ENCODE measurements at places on chromosomes 11 and 22.

DNA sequence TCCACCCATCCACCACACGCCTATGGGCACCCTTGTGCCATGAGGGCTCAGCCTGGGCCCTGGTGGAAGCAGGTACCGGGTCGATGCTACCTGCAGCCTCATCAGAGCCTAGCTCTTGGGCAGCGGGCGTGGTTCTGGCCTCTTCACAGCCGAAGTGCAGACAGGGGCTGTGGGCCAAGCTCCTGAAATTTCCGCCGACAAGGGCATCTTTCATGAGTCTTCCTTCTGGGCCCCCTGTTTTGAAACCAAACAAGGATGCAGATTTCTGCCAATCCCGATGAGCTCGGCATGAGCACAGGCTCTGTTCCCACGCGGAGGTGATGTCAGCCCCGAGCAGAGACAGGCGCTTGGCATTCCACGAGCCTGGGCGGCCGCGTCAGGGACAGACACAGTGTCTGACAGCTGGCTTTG, 22.6 kb upstream of the MGAT3 start:
- DNase-seq = no peak

GRCh38 chr22:50627642-50628542, at the start of gene ARSA:
Gene ARSA (minus strand): TSS chr22:50628152. CDS start chr22:50627779, 373 bp downstream.
- peak; percentile 76 for DNase-seq

- DNase-seq = no peak
These were observed 46.9 kb downstream of the C11orf71 start for GRCh38 chr11:114353443-114353842.

DNA sequence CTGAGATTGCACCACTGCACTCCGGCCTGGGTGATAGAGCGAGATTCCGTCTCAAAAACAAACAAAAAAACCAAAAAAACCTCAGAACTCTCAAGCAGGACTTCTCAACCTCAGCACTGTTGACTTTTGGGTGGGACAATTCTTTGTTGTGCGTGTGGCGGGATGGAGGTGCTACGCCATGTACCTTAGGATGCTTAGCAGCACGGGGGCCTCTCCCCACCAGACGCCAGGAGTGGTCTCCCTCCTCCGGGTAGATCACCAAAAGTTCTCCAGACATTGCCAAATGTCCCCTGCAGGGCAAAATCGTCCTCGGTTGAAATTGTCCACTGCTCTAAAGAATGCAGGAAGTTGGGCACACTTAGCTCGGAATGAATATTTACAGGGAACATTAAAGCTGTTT, 26.9 kb upstream of the ATXN10 start:
- no peak for DNase-seq

GRCh38 chr11:131025020-131025419, 108.7 kb upstream of the SNX19 start:
- DNase-seq = no peak

GRCh38 chr11:70142221-70142875, 60.7 kb upstream of the FADD start:
- no peak for DNase-seq

DNA sequence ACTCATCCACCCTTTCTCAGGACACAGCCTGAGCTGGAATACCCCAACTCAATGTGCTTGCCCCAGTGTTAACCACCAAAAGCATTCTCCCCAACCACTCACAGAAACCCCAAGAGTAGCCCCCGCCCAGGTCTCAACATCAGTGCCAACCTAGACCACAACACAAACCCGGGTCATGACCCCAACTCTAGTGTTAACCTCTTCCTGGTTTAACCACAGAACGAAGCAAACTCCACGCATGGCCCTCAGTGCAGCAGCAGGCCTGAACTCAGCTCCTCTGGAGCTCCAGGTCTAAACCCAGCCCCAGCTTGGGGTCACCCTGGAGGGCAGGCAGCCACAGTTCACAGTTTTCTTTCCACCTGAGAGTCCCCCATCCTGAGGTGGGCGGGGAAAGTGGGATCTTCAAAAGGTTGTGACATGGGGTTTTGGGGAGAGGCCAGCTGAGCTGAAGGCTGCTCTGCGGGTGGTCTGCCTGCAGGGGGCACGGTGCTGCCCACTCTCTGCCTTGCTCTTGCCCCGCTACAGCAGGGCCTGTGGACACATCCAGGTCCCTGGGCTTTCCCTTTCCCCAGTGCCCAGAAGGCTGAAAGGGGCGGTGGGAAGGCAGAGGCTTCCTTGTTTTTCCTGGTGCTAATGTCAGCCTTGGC, 37.9 kb downstream of the NECTIN1 start:
- DNase-seq = peak; percentile 14

DNA sequence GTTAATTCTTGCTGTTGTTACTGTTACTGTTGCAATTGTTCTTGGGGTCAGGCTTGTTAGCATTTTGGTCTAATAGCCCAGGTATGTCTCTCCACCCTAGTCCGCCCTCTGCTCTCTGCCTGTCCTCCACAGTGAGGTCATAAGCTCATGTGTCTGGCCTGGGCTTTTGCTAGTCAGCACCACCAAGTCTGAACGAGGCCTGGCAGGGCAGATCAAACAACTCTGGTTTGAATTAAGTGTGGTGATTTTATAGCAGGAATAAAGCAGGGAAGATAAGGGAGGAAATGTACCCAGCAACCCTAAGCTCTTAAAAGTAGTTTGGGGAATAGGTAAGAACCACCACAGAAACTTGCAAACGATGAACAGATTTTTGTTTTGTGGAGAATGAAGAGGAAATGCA, 98.7 kb downstream of the ABTB2 start:
- no peak for DNase-seq

- no peak for DNase-seq
These were observed 36.4 kb downstream of the WEE1 start for GRCh38 chr11:9609841-9610240.

- no peak for DNase-seq
These were observed 113.8 kb upstream of the SORL1-AS1 start for GRCh38 chr11:121566279-121567168.

DNA sequence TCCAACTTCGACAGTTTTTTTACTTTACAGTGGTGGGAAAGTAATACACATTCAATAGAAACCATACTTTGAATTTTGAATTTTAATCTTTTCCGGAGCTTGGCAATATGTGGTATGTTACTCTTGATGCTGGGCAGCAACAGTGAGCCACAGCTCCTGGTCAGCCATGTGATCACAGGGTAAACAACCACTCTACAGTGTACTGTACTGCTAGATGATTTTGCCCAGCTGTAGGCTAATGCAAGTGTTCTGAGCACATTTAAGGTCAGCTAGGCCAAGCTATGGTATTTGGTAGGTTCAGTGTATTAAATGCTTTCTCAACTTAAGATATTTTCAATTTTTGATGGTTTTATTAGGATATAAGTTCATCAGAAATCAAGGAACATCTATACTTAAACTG, 48.7 kb upstream of the GRIK4 start:
- no peak for DNase-seq

- no peak for DNase-seq
These were observed 8.4 kb upstream of the CCKBR start for GRCh38 chr11:6251120-6251733.

- no peak for DNase-seq
These were observed 14.1 kb downstream of the SYN3 start for GRCh38 chr22:33044112-33044511.

DNA sequence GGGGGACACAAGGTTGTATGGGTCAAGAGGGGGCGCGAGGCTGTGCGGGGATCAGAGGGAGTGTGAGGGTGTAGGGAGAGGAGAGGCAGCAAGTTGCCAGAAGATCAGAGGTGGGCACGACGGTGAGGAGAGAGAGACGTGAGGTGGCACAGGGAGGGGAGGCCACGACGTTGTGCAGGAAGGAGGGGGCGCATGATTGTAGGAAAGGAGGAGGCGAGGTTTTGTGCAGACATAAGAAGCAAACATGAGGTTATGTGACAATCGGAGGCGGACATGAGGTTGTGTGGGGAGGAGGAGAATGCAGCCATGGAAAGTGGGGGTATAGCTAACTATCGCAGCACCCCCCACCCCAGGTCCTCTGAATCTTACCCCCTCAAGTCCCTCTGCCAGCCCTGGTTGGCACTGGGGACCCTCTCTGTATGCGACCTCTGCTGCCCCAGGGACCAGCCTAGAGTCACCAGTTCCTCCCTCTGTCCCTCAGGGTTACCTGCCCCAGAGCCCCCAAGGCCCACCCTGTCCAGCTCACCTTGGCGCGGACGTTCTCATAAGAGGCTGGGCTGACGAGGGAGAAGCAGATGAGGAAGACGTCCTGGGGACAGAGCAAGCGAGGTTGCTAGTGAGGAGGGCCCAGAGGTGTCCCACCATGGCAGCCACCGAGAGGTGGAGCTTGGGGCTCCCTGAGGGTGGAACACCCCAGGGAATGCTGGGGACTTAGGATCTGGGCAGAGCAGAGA, 12.5 kb downstream of the RAC2 start:
- DNase-seq = peak; percentile 68

- DNase-seq = peak; percentile 89
These were observed at the start of gene CSTF3 for GRCh38 chr11:33161120-33162005. Gene CSTF3 (minus strand): TSS chr11:33161480. CDS start chr11:33161325, 155 bp downstream.

GRCh38 chr11:15761235-15761634, 595.1 kb downstream of the SOX6 start:
- no peak for DNase-seq

- no peak for DNase-seq
These were observed 17.6 kb downstream of the SPCS2 start for GRCh38 chr11:74966651-74967050.

DNA sequence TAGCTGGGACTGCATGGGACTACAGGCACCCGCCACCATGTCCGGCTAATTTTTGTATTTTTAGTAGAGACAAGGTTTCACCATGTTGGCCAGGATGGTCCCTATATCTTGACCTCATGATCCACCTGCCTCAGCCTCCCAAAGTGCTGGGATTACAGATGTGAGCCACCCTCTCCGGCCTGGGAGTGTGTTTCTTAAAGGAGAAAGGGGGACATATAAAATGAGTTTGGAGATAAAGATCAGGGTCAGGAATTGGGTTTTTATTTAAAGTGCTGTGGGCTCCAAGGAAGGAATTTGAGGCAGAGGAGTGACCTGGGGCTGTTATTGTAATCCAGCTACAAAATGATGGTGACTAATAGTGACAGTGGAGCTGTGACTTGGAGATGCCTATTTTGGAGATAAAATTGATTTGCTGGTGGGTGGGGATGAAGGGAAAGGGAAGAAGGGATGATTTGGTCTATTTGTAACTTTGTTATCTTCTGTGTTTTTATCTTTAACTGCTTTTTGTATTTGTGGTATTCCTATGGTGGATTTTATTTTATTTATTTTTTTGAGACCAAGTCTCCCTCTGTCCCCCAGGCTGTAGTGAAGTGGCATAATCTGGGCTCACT, 5.0 kb downstream of the CRKL start:
- DNase-seq = no peak

DNA sequence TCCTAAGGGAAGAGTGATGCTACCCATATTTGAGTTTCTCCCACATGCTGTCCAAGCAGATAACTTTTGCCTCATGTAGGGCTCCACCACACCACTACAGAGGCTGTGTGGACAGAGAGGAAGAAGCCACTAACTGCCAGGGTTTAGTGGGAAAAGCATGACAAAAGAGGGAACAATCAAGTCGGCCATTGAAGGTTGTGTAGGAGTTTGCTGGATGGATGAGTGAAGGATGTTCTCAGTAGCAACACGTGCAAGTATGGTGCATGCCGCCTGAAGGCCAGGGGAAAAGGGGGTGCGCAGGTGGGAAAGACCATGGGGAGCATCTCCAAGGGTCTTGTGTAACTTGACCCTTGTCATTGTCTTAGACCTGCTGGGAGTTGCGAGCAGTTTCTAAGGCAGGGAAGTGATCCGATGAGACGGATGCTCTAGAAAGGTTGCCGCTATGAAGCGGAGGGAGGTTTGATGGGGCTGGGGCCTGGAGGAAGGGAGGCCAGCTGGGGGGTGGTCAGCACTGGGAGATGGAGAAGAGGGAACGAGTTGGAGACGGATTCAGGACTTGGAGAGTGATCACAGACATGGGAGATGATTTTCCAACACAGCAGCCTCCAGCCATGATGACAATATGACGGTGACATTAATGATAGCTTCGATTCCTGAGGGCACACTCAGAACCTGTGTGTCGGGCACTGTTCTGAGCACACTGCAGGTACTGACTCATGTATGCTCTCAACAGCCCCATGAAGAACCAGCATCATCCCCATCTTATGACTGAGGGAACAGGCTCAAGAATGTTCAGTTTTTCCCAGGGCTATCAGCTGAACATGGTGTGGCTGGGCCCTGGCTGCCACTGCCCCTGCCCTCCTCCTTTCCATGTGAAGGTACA, 53.7 kb downstream of the CD6 start:
- no peak for DNase-seq

DNA sequence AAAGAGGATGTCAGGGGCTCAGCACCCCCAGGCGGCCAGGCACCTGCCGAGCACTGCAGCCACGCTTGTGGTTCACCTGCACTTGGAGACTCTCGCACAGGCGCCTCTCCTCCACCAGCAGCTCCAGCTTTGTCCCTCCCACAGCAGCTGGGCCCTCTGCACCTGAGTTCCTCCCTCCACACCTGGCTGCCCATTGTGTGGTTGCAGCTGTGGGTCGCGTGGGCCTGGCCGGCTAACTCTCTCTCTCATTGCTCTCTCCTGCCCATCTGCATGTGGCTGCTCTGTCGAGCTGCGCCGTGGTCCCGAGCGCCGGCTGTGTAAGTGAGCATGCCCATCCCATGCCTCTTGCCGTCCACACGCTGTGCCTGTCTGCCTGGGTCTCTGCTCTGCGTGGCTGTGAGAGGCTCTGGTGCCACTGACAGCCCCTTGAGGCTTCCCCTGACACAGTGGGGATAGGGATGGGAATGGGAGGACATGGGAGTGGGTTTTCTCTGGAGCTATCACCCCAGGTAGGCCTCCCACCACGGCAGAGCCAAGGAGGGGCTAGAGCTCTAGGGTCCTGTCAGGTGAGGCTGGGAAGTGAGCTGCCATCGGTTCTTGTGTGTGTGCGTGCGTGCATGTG, 8.5 kb upstream of the ACR start:
- no peak for DNase-seq

GRCh38 chr22:46710806-46711205, 27.2 kb downstream of the CERK start:
- DNase-seq = no peak

DNA sequence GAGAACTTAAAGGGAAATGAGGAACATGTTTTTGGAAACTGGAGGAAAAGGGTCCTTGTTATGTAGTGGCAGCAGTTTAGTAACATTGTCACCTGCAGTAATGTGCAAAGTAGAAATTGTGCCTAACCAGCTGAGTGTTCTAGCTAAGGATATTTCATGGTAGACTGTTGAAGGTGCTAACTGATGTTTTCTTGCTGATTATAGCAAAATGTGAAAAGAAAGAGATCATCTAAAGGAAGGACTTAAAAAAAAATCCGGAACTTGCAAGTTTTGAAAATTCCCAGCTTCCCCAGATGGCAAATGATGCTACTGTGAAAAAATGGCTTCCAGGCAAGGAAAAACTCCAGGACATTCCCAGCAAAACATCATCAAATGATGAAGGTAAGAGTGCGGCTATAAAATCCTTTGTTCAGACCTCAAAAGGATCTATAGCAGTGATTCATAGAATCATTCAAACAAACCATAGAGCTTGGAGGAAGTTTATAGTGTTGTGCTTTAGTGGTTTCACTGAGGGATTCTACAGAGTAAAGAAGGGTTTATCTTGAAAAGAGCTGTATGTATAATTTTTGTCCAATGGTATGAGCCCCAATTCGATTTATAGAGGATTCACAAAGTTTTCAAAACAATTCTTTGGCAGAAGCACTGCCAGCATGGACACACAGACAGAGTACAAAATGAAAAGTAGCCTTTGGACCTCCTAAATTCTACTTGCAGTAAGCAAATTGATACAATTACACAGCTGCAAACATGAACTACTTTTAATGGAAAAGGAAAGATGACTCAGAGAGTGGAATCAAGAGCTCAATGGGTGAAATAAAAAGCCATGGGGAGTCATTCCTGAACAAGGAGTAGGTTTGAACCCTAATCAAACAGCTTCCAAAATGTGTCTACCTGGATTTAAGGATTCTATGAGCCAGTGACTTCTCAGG, 4.3 kb upstream of the TRIM44 start:
- no peak for DNase-seq

- no peak for DNase-seq
These were observed 48.1 kb downstream of the CYTH4 start for GRCh38 chr22:37330200-37331033.
